Glomerular endothelial cell (primary cell): ENCODE measurements at places on chromosomes 11 and 22.

GRCh38 chr22:46058591-46059519, 81.9 kb upstream of the WNT7B start:
- DNase-seq: no peak

- DNase-seq: no peak
Observed at GRCh38 chr11:102883141-102883540, 8.4 kb upstream of the MMP12 start.

DNA sequence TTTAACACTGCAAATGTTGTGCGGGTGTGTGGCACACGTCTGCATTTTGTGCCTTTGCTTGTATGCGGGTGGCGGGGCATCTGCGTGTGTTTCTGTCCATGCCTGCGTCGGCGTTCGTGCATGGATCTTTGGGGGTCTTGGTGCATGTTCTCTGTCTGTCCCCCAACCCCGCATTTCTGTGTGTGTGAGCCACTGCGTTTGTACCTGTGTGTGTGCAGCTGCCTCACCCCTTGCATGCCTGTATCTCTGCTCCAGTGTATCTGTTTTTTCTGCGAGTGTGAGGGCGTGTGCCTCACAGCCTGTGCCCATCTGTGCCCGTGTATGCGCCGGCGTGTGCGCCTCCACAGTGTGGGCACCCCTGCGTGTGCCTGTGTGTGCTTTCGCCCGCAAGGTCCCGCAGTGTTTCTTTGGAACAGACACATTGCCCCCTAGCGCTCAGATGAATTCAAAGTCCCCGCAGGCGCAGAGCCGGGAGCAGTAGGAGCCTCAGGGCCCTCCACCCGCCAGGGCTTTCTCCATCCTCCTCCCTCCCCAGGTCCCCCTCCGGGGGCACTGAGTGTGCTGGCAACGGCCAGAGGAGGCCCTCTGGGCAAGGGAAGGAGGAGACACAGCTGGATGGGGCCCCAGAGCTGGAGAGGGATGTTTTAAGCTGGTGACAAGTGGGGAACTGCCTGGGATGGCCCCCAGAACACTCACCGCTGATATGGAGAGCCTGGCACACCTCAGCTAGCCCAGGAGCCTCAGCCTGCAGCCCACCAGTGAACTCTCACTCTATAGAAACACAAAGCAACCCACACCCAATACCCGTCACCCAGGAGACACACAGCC, 3.1 kb upstream of the MN1 start:
- no peak for DNase-seq

DNA sequence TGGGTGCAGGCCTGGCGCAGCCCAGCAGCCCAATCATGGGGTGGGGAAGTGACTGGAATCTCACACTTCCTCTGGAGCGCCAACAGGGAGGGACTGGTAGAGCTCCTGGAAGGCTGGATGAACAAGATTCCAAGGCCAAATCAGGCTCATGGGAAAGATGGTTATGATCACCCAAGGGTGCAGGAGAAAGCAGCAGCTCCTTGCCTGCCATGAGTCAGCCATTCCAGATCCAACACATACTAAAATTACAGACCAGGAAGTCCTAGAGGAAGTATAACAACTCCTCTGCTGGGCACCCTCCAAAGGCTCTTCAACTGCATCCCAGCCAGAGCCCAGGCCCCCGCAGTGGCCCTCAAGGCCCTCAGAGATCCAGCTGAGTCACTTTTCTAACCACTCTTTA, 427.3 kb downstream of the TENM4 start:
- no peak for DNase-seq

DNA sequence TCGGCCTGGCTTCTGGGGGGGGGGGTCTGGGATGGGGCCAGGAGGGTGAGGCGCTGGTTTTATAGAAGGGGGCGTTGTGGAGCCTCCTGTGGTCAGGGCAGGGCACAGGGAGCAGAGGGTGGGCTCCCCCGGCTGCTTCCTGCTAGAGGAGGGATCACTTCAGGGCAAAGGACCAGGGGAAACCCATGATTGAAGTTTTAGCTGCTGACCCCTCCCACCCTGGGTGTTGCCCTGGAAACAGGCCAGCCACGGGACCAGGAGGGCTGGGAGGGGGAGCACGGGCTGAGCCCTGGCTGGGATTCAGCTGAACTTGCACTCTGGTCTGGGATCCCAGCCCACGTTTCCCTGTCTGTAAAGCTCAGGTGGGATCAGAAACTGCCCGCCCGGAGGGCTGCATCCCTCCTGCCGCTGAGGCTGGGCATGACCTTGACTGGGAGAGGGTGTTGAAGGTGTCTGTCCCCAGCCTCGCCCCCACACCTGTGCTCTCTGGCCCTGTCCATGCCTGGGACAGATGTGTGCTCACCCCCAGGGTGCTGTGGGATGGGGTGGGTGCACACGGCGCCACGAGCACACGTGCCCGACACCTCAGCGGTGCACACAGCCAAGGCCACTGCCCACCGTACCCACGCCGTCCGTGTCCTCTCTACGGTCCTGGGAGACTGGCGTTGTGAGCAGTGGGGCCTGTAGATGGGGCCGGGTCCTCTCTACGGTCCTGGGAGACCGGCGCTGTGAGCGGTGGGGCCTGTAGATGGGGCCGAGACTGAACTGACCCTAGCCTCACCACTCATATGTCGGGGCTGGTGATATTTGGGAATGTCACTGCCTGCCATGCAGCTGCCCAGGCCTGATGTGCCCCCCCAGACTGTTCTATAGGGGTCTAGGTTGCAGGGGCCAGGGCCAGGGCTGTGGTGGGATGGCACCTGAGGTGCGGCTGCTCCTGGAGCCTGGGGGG, 2.3 kb downstream of the TSPAN4 start:
- DNase-seq: no peak

GRCh38 chr11:67498544-67498972, 6.6 kb downstream of the PITPNM1 start:
- no peak for DNase-seq
